NCI-H524 (cell line): ENCODE measurements at places on chromosomes 13 and 19.

DNA sequence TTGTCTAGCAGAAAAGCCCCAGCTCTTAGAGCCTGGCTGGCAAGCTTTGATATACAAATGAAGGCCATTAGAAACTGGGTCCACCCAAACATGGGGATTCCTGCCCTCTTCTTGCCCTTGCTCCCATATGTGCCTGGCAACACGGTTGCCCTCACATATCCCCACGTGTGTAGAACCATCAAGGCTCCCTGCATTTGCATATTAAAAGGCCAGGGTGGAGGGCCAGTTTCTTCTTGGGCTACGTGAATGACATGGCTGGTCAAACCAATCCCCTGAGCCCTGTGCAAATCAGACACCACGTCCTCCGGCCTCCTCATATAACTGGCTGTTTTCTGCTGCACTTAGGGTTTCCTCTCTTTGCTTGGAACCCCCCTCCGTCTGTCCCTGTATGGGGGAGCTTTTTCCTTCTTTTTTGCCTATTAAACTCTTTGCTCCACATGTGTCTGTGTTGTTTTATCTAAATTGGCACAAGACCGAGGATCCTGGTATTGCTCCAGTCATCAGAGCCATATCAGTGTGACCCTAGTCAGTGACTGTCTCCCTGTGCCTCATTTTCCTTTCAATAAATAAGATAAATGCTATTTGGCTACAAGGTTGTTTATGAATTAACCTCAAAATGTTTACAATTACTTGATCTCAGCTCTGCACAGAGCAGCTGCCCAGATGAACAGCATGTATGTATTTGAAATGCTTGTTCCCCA, 30.3 kb upstream of the CEACAM1 start:
- no peak for DNase-seq

- no peak for DNase-seq
Observed at GRCh38 chr13:32624441-32624840, 38.2 kb downstream of the PDS5B start.

- no peak for DNase-seq
Observed at GRCh38 chr13:69704311-69704710, 403.3 kb upstream of the ATXN8OS start.

GRCh38 chr19:50419022-50419579, 363 bp downstream of the SPIB start:
- no peak for DNase-seq

GRCh38 chr19:2610637-2611482, 91.6 kb downstream of the GNG7 start:
- peak; percentile 79 for DNase-seq

DNA sequence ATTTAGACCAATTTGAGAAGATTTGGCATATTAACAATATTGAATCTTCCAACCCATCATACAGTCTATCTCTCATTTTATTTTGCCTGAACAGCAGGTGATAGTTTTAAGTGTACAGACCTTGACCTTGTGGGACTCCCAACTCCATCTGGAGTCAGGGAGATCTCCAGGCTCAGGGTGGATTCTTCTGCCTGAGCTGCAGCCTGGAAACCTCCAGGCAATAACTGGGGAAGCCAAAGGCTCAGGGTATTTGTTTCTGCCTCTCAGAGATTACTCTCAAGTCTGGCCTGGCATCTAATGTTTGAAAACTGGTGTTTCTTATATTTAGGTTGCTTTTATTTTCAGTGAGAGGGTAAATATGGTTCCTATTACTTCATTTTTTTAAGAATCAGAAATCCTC, 102.1 kb upstream of the C1QTNF9B start:
- peak; percentile 19 for DNase-seq

DNA sequence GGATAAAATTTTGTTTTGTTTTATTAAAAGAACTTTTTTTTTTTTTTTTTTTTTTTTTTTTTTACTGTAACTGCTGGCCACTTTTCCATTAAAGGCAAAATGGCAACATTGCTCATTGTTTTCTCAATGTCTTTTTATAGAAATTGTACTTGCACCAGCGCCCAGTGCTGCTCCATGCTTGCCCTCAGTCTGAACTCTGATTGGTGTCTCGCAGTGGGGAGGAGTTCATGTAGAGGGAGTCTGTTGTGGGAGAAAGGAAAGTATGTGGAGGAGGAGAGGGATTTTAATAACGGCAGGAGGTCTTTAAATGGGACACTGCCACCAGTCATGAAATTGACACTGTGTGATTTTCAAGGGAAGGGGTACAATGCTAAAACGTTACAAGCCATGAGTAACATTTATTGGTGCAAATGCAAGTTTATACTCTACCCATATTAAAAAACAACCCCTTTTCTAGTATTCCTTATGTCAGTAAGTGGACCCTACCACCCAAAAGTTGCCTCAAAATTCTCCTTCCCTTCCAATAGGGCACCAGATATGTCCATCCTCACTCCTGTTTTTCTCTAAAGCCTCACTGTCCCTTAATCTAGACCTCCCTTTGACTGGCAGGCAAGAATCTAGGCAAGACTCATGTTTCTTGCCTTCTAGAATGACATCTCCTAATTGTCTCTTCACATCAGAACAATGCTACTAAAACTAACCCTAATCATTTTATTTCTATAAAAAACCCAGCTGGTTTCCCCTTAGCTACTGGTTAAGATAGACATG, 3.2 kb downstream of the RASL11A start:
- no peak for DNase-seq

- no peak for DNase-seq
Observed at GRCh38 chr13:110929104-110929777, 14.4 kb upstream of the ANKRD10 start.
